ENCODE measurements at places on chromosomes 2 and 18. TPM values are rescaled to one million over a fixed set of nuclear protein-coding genes. Genes with fewer than 3 reads are reported as not detected.
A peak's percentile ranks its signal among the peaks of the same experiment; 100 is the strongest.

The ATOH8 gene
- total RNA-seq: 45.2 TPM

The CYP27A1 gene
- total RNA-seq: 20.7 TPM

The IL1RL2 gene
- 0.19 TPM for total RNA-seq

The GPR155 gene
- 36.3 TPM for total RNA-seq

GRCh38 chr2:210459407-210459806 is 17.2 kb downstream of the LANCL1 start:
- H3K4me3 ChIP-seq: no peak overlapping the region
- no peak overlapping the region for H3K27ac ChIP-seq
- H3K36me3 ChIP-seq: peaks cover 32% of the 10 kb centered on the region
- DNase-seq: no peak

GRCh38 chr2:70442301-70443077 is 111.1 kb downstream of the TGFA start:
- H3K27me3 ChIP-seq: no peaks in the 10 kb centered on the region
- DNase-seq: peak; percentile 86
- no peaks in the 10 kb centered on the region for H3K4me1 ChIP-seq

GRCh38 chr2:218694405-218695145 is 16.1 kb upstream of the TTLL4 start:
- no peaks in the 10 kb centered on the region for H3K27me3 ChIP-seq
- no peaks in the 10 kb centered on the region for H3K4me1 ChIP-seq
- H3K4me3 ChIP-seq: no peak overlapping the region

DNA sequence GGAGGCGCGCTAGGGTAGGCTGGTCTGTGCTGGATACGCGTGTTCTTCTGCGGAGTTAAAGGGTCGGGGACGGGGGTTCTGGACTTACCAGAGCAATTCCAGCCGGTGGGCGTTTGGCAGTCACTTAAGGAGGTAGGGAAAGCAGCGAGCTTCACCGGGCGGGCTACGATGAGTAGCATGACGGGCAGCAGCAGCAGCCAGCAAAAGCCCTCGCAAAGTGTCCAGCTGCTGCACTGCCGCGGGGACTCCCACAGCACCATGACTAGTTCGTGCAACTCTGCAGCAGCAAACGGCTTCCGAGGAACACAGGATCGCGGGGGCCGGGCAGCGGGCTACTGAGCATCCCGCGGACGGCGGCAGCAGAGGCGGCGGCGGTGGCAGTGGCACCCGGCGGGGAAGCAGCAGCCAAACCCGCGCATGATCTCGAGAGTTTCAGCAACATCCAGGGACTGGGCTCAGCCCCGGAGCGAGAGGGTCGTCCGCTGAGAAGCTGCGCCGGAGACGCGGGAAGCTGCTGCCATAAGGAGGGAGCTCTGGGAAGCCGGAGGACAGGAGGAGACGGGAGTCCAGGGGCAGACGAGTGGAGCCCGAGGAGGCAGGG is 368 bp downstream of the TMEFF2 start:
- no peaks in the 10 kb centered on the region for H3K36me3 ChIP-seq
- H3K27ac ChIP-seq: no peak overlapping the region
- H3K27me3 ChIP-seq: peaks cover 48% of the 10 kb centered on the region
- peaks cover 31% of the 10 kb centered on the region for H3K4me1 ChIP-seq
- DNase-seq: no peak

- H3K4me3 ChIP-seq: no peak overlapping the region
- no peaks in the 10 kb centered on the region for H3K36me3 ChIP-seq
- H3K4me1 ChIP-seq: no peaks in the 10 kb centered on the region
These were observed 850.4 kb upstream of the FSHR start for GRCh38 chr2:50004667-50005066.

GRCh38 chr18:51668101-51668500 is 470.6 kb upstream of the MEX3C start:
- H3K4me3 ChIP-seq: no peak overlapping the region
- no peaks in the 10 kb centered on the region for H3K4me1 ChIP-seq
- H3K36me3 ChIP-seq: no peaks in the 10 kb centered on the region
- no peak for DNase-seq
- no peak overlapping the region for H3K27ac ChIP-seq

DNA sequence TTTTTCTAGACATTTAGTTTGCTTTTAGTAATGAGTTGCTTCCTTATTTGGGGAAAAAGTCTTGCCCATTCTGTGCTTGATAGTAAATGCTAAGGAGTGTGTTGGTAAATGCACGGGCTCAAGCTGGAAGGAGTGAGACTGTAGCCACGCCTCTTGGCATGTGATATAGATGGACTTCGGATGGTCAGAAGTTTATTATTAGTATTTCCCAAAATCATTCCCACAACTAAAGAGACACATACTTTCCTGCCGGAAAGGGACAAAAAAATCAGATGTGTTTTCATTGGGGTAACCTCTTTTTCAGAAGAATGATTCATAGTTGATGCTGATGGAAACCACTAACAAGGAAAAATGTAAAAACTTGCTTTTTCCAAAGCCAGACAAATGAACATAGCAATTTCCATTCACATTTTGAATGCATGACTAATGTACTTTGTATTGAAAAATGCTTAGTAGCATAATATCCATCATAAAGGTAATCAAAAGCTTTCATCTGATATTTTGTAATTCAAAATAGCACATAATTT is 133.2 kb downstream of the ZNF532 start:
- no peaks in the 10 kb centered on the region for H3K36me3 ChIP-seq
- H3K4me1 ChIP-seq: peaks cover 10% of the 10 kb centered on the region
- H3K27ac ChIP-seq: peak overlapping the region; percentile 40
- no peaks in the 10 kb centered on the region for H3K27me3 ChIP-seq
- no peak overlapping the region for H3K4me3 ChIP-seq
- DNase-seq: no peak

Data from esophagus muscularis mucosa (tissue), 4 donors.